ENCODE measurements at places on chromosomes 12 and 14.
A peak's percentile ranks its signal among the peaks of the same experiment; 100 is the strongest.

DNA sequence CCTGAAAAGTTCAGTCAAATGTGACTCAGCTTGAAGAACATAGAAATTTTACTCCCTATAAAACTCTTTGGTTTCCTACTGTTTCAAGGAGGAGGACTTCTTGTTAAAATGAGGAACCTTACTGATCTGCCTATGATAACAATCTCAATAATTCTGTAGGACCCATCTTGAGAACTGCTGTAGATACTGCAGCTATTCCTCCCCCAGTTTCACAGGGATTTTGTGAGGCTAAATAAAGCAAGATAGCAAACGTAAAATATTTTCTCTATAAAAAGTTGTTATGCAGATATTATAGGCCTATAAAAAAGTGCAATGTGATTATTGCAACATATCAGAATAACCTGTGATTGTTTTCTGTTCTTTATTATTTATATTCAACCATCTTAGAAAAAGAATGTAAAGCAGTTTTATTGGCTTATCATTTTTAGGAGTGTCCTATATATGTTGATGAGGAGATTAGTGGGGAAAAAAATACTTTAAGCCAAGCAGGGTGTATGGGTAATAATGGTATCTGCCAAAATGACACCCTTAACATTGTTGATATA lies 12.1 kb downstream of the CLEC14A start:
- no peak for DNase-seq

DNA sequence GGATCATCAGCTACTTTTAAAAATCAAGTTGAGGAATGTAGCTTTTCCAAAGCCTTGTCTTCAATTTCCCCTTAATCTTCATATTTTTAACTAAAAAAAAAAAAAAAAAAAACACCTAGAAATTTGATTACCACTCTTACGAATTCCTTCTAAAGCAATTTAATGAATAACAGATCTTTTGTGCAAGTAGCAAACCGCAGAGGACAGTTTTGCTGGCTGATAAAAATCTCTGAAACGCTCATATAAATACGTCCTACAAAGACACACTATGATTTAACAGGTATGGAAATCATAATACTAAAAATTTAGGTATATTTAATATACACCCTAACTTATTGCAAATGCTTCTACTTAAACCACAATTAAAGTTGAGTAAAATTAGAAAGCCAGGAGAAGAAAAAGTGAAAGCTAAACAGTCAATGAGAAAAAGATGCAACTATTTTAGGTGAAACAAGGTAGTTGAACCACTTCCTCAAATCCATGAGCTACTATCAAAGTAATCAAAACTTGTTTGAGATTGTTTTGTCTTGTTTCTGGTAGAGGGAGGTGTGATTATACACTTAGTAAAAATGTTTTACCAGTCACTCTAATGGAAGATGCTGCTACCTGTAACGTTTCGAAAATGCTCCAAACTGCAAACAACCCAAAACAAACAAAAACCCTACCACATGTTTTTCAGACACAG lies 2.2 kb downstream of the PAWR start:
- DNase-seq, result no peak

DNA sequence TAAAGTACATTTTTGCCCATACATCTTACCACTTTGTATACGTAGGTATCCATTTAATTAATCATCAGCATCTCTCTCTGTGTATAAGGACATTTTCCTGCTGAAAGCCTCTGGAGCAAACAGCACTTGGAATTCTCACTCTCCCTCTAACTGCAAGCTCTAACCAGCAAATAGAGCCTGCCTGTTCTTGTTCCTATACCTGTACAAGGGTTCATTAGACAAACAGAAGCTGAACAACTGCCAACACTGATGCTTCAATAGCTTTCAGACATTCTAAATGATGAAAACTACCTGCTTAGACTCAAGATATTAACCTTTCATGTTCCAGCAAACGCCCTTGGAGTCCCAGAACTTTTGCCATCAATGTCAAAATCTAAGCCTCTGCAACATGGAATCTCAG lies 98.0 kb downstream of the KCNH5 start:
- no peak for DNase-seq

- DNase-seq, result no peak
Measured at GRCh38 chr12:28177905-28178304, 12.4 kb upstream of the CCDC91 start.

- no peak for DNase-seq
Measured at GRCh38 chr12:125689576-125690410, 624.6 kb downstream of the AACS start.

GRCh38 chr14:71651228-71651627 lies 281.0 kb upstream of the RGS6 start:
- DNase-seq, result peak; percentile 84

- DNase-seq, result no peak
Measured at GRCh38 chr12:101441461-101442224, 33.5 kb upstream of the SPIC start.

DNA sequence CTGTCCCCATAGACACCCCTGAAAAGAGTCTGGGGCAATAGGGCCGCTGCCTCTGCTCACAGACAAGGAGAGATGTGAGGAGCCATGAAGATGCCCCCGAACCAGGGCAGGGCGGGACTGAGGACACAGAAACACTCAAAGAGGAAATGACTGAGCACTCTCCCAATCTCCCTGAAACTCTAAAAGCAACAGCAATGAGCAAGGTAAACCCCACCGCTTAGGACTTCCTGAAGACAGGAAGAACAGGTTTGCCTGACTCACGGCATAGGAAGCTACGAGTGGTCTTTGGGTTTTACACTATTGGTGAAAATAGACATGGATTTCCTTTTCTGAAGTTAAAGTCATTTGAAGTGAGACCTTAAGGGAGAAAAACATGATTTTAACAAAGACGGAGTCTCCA lies 32.5 kb downstream of the STX2 start:
- DNase-seq, result no peak

DNA sequence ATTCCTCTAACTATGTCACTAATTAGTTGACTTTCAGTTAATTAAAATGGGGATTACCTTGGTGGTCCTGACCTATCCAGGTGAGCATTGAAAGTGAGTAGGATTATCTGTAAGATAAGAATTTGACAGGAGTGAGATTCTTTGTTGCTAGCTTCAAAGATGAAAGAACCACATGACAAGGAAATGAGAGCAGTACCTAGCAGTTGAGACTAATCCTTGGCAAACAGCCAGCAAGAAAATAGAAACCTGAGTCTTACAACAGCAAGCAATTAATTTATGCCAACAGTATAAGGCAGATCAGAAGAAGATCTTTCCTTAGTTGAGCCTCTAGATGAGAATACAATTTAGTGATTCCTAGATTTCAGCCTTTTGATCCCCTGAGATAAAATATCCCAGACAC lies 1058.4 kb downstream of the LRFN5 start:
- DNase-seq, result no peak

DNA sequence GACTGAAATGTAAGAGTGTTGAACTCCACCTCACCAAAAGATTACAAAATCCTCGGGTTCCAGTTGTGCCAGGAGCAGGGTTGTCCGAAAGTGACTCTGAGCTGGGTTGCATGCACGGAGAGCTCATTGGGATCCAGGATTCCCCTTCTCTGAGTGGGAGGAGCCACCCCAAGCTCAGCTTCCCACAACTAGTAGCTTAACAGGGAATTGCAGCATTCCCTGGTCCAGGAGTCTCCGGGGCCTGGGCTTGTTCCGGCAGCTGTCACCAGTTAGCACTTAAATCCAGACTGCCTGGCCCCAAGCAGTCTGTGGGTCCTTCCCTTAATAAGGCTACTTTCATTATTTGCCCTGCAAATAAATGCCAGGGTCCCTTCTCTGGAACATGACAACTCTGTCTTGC lies 50.1 kb downstream of the CD9 start:
- DNase-seq, result no peak

- DNase-seq, result no peak
Measured at GRCh38 chr12:87897662-87898061, 131.5 kb downstream of the C12orf50 start.

DNA sequence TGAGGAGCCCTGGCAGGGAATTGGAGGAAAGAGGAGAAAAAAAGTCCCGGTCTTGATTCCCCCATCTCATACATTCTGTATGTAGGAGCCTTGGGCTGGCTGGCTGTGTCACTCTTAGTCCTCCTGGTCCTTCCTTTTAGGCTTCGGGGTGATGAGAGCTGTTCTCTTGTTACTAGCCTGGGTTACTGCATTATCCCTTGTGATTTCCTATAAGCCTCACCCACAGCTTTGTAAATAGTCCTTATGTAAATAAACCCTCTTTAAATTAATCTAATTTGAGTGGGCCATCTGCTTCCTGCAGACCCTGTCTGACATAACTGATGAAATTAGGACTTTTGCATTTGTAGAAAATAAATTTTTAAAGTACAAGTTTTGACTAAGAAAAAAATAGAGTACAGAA lies 19.2 kb downstream of the DNM1L start:
- DNase-seq, result no peak

DNA sequence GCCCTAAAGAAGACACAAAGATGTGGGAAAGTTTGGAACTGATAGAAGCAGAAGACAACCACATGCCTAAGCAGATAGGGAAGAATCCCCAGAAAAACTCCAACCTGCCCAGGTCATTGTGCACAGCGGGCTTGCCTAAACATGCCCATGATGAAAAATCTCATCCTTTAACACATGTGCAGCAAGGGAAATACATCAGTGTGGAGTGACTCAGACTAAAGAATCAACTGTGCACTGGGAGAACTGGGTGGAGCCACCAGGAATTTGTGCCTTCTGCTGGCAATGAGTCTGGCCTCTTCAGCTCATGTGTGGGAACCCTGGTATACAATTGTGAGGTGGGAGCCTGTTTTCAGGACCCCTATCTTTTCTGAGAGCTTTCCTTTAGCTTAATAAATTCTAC lies 398.5 kb downstream of the FSCB start:
- DNase-seq, result no peak

- no peak for DNase-seq
Measured at GRCh38 chr14:87111126-87111525, 881.9 kb downstream of the GALC start.

- DNase-seq, result no peak
Measured at GRCh38 chr12:66637699-66638301, 41.1 kb downstream of the GRIP1 start.

DNA sequence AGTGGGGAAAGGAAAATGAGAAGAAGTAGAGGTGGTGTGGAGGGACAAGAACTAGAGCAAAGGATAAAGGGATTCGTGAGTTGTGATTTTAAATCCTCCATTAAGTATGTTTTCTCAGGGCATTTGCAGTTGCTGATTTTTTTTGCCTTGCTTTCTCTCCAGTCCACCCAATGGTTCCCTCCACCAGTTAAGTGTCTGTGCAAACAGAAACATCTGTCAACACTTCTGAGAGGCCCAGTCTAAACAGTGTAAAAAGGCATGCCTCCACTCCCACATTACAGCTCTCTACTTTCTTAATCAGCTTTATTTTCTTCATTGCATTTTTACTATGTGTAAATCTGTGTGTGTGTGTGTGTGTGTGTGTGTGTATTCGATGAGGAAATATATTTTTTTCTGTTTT lies 141.2 kb downstream of the PPFIA2 start:
- DNase-seq, result no peak

GRCh38 chr14:37369425-37369824 lies 171.7 kb downstream of the MIPOL1 start:
- no peak for DNase-seq

All from GM04504 (cell line).